ENCODE measurements at places on chromosomes 7 and 10. TPM values are rescaled to one million over a fixed set of nuclear protein-coding genes. Genes with fewer than 3 reads are reported as not detected.

Gene NPY
- not detected for total RNA-seq

Gene TAS2R41
- 2.0 TPM for total RNA-seq

Gene TBXAS1
- total RNA-seq: 67.8 TPM

Gene PTTG1IP2
- total RNA-seq: not detected

Gene GPR141
- 3.8 TPM for total RNA-seq

Gene STK31
- 0.52 TPM for total RNA-seq

Gene ERCC6
- total RNA-seq: 32.7 TPM

Gene CYP3A5
- total RNA-seq: 0.10 TPM

Gene SORCS1
- 0.10 TPM for total RNA-seq

Gene C10orf143
- 1.8 TPM for total RNA-seq

Gene SP8
- not detected for total RNA-seq
